ENCODE measurements at places on chromosomes 7 and 10. TPM values are rescaled to one million over a fixed set of nuclear protein-coding genes. Genes with fewer than 3 reads are reported as not detected.

The GPR85 gene
- 0.24 TPM for total RNA-seq

- no peak for DNase-seq
Observed at GRCh38 chr10:86795353-86795752, 38.9 kb downstream of the BMPR1A start.

The RHOBTB1 gene
- total RNA-seq: 42.7 TPM

The POLR2J2 gene
- total RNA-seq: 6.1 TPM

The PRSS2 gene
- total RNA-seq: 3.0 TPM

- no peak for DNase-seq
Observed at GRCh38 chr10:6482737-6483357, 97.2 kb downstream of the PRKCQ start.

The OR13A1 gene
- total RNA-seq: not detected
